ENCODE measurements at places on chromosomes 16 and 17.
A peak's percentile ranks its signal among the peaks of the same experiment; 100 is the strongest.

GRCh38 chr17:47870056-47870455 is 19.1 kb upstream of the SP6 start:
- DNase-seq = no peak

DNA sequence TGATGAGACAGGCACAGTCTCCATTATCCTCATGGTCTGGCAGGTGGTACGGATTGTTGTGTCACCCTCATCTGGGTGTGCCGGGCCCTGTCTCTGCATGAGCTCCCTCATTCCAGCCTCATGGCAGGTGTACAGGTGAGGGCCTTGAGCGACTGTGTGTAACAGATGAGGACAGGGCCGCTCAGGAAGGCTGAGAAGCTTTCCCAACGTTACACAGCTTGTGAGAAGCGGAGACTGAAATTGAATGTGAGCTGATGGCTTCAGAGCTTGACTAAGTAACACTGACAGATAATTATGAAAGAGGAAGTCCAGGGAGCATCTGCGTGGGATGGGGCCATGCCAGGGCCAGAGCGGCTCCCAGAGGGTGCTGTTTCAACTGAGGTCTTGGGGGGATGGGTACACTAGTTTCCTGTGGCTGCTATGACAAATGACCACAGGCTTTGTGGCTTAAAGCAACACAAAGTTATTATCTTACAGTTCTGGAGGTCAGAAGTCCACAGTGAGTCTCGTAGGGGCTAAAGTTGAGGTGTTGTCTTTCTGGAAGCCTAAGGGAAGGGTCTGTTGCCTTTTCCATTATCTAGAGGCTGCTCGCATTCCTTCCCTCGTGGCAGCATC is 36.7 kb downstream of the CMIP start:
- no peak for DNase-seq

GRCh38 chr16:84847564-84848355 is 28.0 kb downstream of the CRISPLD2 start:
- no peak for DNase-seq

- no peak for DNase-seq
These were observed 15.8 kb downstream of the PPM1D start for GRCh38 chr17:60615840-60616239.

DNA sequence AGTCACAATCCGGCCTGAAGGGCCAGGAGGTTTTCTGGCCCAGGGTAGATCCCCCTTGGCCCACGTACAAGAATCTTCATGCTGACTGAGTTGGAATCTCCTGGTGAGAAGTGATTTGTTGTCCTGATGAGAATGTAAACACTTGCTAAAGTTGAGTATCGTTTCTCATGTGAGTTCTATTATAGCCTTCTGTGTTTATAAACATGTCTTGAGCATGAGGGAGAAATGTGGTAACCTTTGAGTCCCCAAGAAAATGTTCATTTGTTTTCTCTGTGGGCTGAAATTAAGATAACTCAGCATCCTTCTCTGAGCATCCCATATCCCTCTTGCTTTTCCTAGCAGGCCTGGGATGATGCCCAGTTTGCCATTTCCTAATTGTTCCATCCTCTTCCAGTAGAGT is 204.8 kb downstream of the FTO start:
- no peak for DNase-seq

DNA sequence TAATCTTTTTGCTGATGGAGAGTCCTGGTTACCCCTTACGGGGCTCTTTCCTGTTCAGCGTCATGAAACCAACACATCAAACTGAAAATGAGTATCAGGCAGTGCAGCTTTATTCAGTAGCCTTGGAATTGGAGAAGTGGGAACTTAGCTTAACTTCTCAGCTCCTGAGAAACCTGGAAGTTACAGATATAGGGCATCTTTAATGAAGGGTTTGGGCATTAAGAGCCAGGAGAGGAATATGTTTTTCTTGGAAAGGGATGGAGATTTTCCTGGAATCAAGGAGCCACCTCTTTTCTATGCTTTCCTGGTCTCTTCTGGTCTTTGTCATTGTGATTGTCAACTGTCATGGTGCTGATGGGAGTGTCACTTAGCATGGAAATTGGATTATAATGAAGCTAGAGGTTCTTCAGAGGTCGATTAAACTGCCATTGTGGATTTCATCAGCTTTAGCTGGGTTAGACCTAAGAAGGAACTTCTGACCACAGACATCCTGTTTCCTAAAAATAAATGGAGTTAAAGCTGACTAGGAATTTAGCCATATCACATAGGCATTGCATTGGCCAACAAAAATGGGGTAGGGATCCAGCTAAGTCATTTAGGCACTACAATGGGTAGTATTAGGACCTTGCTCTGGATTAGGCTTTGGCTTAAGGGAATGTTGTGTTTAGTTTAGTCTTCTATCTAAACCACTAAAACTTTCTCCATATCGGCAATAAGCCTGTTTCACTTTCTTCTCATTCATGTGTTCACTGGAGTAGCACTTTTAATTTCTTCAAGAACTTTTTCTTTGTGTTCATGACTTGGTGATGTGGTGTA is 186.4 kb downstream of the BCAS3 start:
- no peak for DNase-seq

DNA sequence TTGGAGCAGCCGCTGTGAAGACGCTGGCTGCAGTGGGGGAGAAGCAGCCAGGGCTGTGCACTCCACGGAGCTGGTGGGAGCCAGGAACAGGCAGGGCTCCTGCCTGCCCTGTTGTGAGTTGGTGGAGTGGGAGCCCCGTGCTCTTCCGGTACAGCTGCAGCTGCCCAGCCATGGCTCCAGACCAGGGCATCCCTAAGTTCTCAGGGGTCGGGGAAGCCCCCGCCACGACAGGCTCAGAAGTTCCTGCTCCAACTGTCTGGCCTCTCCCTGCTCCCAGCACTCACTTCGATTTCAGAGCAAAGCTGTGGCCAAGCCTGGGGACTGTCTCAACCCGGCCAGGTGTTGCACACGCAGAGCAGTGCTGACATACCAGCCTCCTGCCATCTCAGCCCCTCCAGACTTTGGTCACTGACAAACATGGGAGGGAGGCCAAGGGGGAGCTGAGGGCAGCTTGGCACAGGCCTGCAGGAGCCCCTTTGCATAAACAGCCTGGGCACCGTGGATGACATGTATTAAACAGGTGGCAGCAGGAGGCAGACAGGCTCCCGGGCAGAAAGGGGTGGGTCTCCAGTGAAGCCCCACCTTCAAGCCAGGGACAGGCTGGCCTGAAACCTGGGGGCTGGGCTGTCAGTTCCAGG is 13.9 kb upstream of the KDM8 start:
- DNase-seq = peak; percentile 85

GRCh38 chr17:81027591-81028505 is 7.1 kb upstream of the BAIAP2 start:
- DNase-seq = no peak

GRCh38 chr16:67186550-67186950 is 2.8 kb upstream of the MATCAP1 start:
- no peak for DNase-seq
